Naive thymus-derived CD4-positive, alpha-beta T cell (primary cell): ENCODE measurements at places on chromosomes 4 and X. TPM values are rescaled to one million over a fixed set of nuclear protein-coding genes. Genes with fewer than 3 reads are reported as not detected.

GRCh38 chr4:39928538-39928937, 49.2 kb downstream of the PDS5A start:
- H3K36me3 ChIP-seq = peaks cover 13% of the 10 kb centered on the region
- DNase-seq = no peak
- no peak overlapping the region for H3K27ac ChIP-seq
- no peak overlapping the region for H3K4me3 ChIP-seq
- H3K4me1 ChIP-seq = peaks cover 9% of the 10 kb centered on the region

THAP9 gene
- total RNA-seq = 3.8 TPM

LRIT3 gene
- 0.35 TPM for total RNA-seq

- no peak overlapping the region for H3K27ac ChIP-seq
- H3K4me1 ChIP-seq = no peaks in the 10 kb centered on the region
- H3K27me3 ChIP-seq = no peaks in the 10 kb centered on the region
- no peaks in the 10 kb centered on the region for H3K36me3 ChIP-seq
- DNase-seq = no peak
Observed at GRCh38 chrX:104195489-104196084, 29.3 kb downstream of the FAM199X start.

GRCh38 chr4:113637823-113638561, 123.5 kb downstream of the CAMK2D start:
- no peaks in the 10 kb centered on the region for H3K36me3 ChIP-seq
- H3K27me3 ChIP-seq = no peaks in the 10 kb centered on the region
- no peak for DNase-seq
- H3K4me3 ChIP-seq = no peak overlapping the region
- H3K27ac ChIP-seq = no peak overlapping the region

GRCh38 chr4:10704430-10704810, 19.9 kb upstream of the CLNK start:
- H3K36me3 ChIP-seq = no peaks in the 10 kb centered on the region
- H3K27me3 ChIP-seq = no peaks in the 10 kb centered on the region
- H3K4me1 ChIP-seq = no peaks in the 10 kb centered on the region
- H3K4me3 ChIP-seq = no peak overlapping the region
- DNase-seq = no peak

SCRG1 gene
- total RNA-seq = not detected

- no peaks in the 10 kb centered on the region for H3K4me1 ChIP-seq
- no peak overlapping the region for H3K4me3 ChIP-seq
- H3K36me3 ChIP-seq = no peaks in the 10 kb centered on the region
- H3K27me3 ChIP-seq = no peaks in the 10 kb centered on the region
- no peak overlapping the region for H3K27ac ChIP-seq
- no peak for DNase-seq
Observed at GRCh38 chr4:26267087-26267486, 53.7 kb upstream of the RBPJ start.

BEND4 gene
- 0.18 and 0.27 TPM in 2 replicates for total RNA-seq

HTR2C gene
- total RNA-seq = not detected

DNA sequence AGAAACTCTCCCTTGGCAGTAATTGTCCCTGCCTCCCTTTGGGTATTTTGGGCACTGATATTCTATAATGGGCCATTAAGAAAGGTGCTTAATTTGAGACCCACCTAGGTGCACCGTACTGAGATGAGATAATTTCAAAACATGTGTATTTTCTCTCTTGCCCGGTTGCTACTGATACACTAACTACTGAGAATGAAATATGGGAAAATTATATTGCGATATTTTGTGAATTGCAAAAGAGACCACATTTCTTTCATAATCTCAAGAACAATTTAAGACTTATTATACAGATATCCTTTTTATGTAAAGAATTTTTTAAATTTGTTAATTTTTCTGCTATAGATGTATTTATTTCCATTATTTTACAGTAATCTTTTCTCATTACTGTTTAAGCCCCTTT, 284.9 kb downstream of the ADGRL3 start:
- no peaks in the 10 kb centered on the region for H3K36me3 ChIP-seq
- H3K27ac ChIP-seq = no peak overlapping the region
- no peak overlapping the region for H3K4me3 ChIP-seq

TRIM61 gene
- total RNA-seq = 1.4 TPM

GRCh38 chr4:141486375-141486997, 149.9 kb upstream of the IL15 start:
- no peaks in the 10 kb centered on the region for H3K27me3 ChIP-seq
- no peaks in the 10 kb centered on the region for H3K36me3 ChIP-seq
- no peaks in the 10 kb centered on the region for H3K4me1 ChIP-seq
- DNase-seq = no peak
- no peak overlapping the region for H3K4me3 ChIP-seq
- H3K27ac ChIP-seq = no peak overlapping the region

TLR2 gene
- total RNA-seq = 6.5 TPM

DNA sequence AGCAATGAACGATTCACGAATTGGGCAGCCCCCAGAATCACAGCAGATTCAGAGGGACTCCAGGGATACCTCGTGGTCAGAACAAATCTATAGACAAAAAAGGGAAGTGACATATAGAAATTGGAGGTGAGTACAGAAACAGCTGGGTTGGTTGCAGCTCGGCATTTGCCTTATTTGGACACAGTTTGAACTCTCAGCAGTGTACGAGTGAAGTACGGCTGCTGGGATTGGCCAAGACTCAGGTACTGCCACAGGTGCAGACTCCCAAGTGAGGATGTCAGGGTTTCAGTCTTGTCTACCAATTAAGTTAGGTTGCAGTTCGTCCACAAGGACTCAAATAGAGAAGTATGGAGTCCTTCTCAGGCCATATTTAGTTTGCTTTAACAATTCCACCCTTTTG, 28.2 kb downstream of the HTT-AS start:
- no peaks in the 10 kb centered on the region for H3K36me3 ChIP-seq
- H3K4me1 ChIP-seq = peaks cover 25% of the 10 kb centered on the region
- H3K27ac ChIP-seq = no peak overlapping the region
- H3K27me3 ChIP-seq = no peaks in the 10 kb centered on the region

DNA sequence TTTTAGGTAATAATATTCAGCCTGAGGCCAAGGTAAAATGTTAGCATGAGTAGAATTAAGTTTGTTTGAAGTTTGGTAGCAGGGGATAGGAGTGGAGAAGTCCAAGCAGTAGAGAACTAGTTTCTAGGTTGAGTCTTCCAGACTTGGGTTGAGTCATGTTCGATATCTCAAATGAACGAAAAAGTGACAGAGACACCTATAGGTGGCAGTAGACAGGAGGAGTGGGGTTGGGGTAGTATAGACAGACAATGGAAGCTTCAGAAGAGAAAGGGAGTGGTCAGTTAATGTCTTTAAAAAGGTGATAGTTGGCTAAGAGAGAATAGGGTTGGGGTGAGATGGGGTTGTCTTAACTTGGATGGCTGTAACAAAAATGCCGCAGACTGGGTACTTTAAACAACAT, 58.7 kb upstream of the EMCN start:
- H3K4me3 ChIP-seq = no peak overlapping the region
- no peaks in the 10 kb centered on the region for H3K27me3 ChIP-seq
- no peaks in the 10 kb centered on the region for H3K4me1 ChIP-seq

DNA sequence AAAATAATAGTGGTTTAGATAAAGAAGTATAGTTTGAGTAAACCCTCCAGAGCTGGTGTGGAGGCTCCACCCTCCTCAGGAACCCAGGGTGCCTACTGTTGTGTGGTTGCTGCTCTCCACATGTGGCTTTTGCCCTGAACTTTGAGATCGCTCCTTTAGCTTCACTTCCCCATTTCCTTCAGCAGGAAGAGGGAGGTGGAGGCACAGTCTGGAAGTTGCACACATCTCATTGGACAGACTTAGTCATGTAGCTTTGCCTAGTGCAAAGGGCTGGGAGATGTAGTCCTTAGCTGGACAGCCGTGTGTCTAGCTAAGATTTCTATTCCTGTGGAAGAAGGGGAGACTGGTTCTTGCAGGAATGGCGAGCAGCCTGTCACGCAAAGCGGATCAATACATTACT, 37.9 kb downstream of the RGS12 start:
- no peaks in the 10 kb centered on the region for H3K4me1 ChIP-seq
- H3K27ac ChIP-seq = no peak overlapping the region
- H3K27me3 ChIP-seq = peaks cover 3% of the 10 kb centered on the region
- H3K4me3 ChIP-seq = no peak overlapping the region
- peak; percentile 13 for DNase-seq

OTUD6A gene
- total RNA-seq = not detected

- H3K27ac ChIP-seq = no peak overlapping the region
- H3K27me3 ChIP-seq = no peaks in the 10 kb centered on the region
- no peaks in the 10 kb centered on the region for H3K4me1 ChIP-seq
- no peak for DNase-seq
- no peak overlapping the region for H3K4me3 ChIP-seq
Observed at GRCh38 chrX:120791013-120791643, 84.5 kb downstream of the CT47B1 start.

RHOXF1 gene
- 0.56 TPM for total RNA-seq

DNA sequence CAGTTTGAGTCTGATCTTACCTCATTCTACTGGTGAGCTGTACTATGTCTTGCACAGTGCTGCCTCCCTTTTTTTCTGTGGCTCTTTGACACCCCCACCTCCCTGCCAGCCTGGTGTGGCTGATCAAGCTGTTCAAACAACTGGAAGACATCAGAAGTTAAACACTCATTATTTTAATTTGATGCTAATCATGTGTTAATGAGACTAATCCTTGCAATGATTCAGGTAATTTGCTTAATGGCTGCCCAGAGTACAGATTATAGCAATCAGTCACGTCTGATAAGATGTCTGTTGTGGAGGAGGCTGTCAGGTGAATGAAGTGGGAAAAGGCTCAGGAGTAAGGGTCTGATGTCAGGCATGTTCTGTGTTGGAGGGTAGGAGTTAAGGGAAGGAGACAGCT, 87.4 kb upstream of the GK2 start:
- no peak overlapping the region for H3K27ac ChIP-seq
- no peaks in the 10 kb centered on the region for H3K4me1 ChIP-seq
- no peaks in the 10 kb centered on the region for H3K36me3 ChIP-seq
- H3K4me3 ChIP-seq = no peak overlapping the region

DNA sequence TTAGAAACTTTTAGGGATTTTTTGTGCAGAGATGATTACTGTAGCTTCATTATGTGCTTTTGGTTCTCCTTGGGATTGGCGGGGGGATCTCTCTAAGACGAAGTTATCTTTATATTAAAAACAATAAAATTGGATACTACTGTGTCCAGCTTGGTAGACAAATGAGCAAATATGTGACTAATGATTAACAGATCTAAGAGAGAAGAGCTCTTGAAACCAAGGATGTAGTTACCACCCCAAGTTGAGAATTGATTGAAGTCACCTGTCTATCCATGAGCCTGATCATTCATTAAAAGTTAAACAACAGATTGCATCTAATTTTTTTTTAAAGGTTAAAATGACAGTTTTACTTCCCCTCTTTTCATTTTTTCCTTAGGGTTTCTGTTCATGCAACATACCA, 8.7 kb downstream of the PAICS start:
- no peaks in the 10 kb centered on the region for H3K4me1 ChIP-seq
- no peak overlapping the region for H3K27ac ChIP-seq
- DNase-seq = no peak
- H3K27me3 ChIP-seq = no peaks in the 10 kb centered on the region
- H3K36me3 ChIP-seq = no peaks in the 10 kb centered on the region
- no peak overlapping the region for H3K4me3 ChIP-seq

DNA sequence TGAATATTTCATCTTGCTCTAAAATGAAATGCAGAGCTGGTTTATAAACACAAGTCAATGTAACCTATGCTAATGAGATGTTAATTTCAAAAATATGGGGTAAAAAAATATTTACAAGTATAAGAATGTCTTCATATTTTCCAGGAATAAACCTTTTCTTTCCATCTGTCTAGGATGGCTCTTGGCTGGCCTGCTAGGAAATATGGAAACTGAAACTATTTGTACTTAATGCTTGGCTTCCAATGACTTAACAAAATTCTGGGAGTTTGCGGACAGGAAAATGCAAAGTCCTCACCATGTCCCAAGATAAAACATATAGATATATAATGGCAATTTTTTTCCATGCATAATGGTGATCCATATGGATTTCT, 168.1 kb downstream of the SCFD2 start:
- H3K4me1 ChIP-seq = no peaks in the 10 kb centered on the region

- no peaks in the 10 kb centered on the region for H3K36me3 ChIP-seq
- no peak overlapping the region for H3K4me3 ChIP-seq
- H3K27ac ChIP-seq = no peak overlapping the region
- H3K4me1 ChIP-seq = no peaks in the 10 kb centered on the region
Observed at GRCh38 chrX:42151808-42152207, 228.5 kb upstream of the CASK start.

DNA sequence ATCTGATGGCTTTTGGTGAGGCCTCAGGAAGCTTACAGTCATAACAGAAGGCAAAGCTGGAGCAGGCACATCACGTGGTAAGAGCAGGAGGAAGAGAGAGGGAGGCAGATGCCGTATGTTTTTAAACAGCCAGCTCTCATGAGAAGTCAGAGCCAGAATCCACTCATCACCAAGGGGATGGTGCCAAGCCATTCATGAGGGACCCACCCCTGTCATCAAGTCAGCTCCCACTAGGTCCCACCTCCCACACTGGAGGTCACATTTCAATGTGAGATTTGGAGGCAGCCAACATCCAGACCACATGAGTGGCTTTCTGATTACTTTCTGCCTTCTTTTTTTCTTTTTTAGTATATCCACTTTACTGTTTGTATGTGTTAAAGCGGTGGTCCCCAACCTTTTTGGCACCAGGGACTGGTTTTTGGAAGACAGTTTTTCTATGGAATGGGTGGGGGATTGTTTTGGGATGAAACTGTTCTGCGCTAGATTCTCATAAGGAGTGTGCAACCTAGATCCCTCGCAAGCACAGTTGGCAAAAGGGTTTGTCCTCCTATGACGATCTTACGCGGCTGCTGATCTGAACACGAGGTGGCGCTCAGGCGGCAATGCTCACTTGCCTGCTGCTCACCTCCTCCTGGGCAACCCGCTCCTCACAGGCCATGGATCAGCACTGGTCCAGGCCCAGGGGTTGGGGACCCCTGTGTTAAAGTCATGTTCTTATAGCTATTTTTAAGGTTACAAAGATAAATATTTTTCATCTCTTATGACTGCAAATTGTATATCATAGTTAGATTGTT, 61.7 kb downstream of the SLIT2 start:
- H3K36me3 ChIP-seq = no peaks in the 10 kb centered on the region
- H3K27ac ChIP-seq = no peak overlapping the region
- no peaks in the 10 kb centered on the region for H3K4me1 ChIP-seq
- no peak overlapping the region for H3K4me3 ChIP-seq
- no peak for DNase-seq

DNA sequence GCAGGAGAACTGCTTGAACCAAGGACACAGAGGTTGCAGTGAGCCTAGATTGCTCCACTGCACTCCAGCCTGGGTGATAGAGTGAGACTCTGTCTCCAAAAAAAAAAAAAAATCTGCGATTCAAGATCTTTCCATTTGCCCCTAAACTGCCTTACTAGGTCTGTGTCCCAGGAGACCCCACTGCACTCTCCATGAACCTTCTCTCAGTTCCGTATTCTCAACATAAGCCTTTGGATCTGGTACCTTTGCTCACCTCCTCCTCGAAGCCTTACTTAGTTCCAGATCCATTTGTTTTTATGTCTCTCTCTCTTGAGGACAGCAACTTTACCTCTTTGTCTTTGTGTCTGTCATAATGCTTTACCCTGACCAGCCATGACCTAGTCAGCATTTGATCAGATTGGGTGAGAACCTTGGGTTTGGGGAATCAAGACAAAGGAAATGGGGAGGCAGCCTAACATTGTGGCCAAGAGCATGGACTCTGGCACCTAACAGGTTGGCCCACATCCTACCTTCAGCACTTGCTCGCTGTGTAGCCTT, 33.7 kb downstream of the BST1 start:
- H3K27ac ChIP-seq = no peak overlapping the region
- no peak for DNase-seq
- H3K4me1 ChIP-seq = peaks cover 7% of the 10 kb centered on the region
- H3K27me3 ChIP-seq = no peaks in the 10 kb centered on the region
- H3K4me3 ChIP-seq = no peak overlapping the region
